ENCODE measurements at places on chromosomes 2 and 18.

DNA sequence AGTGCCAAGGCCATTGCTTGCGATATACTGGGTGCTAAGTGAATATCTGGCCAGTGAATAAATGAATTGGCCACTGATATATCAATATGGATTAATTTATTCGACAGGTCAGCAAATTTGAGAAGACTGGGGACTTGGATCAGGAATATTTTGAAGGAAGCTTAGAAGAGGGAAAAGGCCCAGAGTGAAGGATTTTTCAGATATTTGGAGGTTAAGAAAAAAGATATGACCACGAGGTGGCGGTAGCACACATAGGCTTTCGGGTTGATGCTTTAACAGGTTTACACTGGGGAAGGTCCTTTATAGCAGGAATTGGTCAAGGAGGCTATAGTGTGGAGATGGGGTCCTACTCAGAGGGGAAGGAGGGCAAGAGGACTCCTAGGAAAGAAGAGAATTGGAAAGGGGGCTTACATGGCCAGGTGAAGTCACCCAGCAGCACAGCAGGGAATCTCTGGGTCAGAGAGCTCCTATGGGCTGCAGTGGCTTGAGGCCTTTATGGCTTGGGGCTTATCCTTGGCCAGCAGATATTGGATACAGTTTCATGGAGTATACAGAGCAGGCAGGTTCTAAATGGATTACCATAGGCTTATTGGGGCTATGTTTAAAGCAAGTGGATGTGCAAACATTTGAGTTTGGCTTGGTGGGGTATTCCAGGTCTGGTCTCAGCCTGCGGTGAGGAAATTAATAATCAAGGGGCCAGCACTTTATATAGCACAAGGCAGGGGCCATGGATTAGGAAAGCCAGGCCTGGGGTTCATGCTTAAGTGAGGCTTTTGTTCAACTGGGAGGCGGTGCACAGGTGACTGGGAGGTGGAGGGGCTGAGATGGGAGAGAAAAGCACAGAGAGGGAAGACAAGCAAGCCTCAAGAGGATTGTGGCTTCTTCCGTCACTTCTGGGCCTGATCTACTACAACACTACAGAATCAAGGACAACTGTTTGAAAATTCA is 9.7 kb downstream of the IL1RN start:
- no peak for DNase-seq

- DNase-seq, result no peak
These were observed 588 bp downstream of the CHAC2 start for GRCh38 chr2:53768242-53768542.

DNA sequence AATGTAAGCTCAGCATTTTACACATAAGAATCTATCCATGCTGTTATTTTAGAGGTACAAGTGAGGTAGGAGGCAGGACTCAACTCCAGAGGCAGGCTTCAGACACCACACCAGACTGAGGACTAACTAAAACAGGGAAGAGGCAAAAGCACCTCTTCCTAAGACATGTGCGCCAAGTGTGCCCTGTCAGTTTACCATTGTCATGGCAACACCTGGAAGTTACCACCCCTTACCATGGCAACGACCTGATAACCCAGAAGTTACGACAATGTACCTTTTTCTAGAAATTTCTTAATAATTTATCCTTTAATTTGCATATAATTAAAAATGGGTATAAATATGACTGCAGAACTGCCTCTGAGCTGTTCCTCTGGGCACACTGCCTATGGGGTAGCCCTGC is 160.1 kb downstream of the FAM124B start:
- DNase-seq, result no peak

- no peak for DNase-seq
These were observed 129.7 kb downstream of the RTP5 start for GRCh38 chr2:241999184-241999583.

DNA sequence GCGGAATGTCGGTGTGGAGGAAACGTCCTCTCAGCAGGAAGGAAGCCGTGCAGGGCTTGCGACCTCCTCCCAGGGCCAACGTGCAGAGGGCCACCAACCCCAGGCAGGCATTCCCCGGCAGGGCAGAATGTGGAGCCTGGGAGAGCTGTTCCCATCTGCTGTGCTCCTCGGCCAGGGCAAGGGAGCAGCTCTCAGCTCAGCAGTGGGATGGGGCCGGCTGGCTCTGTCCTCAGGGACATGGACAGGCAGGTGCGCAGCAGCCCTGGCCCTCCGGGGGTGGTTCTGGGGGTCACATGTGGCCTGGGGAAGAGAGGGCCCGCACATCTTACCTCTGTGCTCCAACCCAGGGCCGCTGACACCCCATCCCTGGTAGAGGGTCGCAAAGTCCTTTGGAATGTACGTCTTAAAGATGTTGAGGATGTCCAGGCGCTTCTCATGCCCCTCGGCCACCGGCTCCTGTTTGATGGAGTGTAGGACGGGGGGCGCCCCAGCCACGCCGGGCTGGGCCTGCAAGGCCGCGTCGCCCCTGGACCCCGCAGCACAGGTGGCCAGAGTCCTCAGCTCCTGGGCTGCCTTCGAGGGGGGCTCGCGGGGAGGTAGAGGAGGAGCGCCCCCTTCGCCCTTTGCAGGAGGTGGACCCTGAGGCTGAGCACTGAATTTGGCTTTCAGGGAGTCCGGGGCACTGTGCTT is 116.4 kb downstream of the ZNF516 start:
- no peak for DNase-seq
